Putamen (tissue), 1 donor: ENCODE measurements at places on chromosomes 3 and 15.

DNA sequence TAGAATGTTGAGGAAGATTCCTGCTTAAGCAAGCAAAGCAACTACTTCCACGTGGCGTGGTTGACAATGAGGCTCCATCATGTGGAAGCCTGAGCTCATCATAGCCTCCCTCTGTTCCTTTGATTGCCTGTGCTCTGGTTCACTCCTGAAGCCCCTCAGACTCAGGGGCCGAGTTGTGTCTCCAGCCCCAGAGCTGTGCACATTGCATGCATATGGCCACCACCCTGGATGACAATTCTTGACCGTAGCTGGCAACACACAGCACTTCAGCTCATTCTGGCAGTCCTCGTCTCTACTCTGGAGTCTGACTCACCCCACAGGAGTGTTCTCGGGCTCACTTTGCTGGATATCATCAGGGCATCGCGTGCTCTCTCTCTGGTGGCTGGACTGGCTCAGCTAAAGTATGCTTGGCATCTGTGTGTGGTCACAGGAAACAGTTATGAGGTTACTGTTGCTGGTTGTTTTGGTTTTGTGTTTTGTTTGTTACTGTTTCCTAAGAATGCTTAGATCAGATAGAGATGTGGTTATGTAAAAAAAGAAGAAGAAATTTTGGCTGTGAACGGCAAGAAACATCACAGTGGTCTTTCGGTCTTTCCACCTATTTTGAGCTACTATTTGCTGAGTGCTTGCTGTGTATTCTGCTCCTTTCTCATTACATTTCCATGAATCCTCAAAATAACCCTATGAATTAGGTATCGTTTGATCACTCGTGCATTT is 41.6 kb upstream of the MRPS22 start:
- DNase-seq: no peak

GRCh38 chr3:74559261-74559660 is 55.2 kb downstream of the CNTN3 start:
- DNase-seq: no peak

DNA sequence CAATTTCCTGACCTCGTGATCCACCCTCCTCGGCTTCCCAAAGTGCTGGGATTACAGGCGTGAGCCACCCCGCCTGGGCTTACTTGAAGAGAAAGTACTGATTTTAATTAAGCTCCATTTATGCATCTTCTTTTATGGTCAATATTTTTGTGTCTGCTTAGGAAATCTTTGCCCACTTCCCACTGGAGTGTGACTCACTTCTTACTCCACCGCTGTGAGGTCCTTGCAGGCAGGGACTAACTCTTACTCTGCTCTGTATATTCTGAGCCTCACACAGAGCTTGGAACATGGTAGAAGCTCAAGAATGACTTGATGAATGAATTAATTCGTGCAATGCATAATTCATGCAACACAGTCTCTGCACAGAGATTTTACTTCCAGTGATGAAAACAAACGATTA is 2.9 kb upstream of the TM4SF19 start:
- no peak for DNase-seq

GRCh38 chr3:187999821-188000220 is 154.1 kb upstream of the LPP start:
- no peak for DNase-seq

GRCh38 chr15:34223904-34224596 is 766 bp upstream of the EMC4 start:
- no peak for DNase-seq

GRCh38 chr15:86322629-86323028 is 243.0 kb downstream of the AGBL1 start:
- no peak for DNase-seq
